Natural killer cell treated with Interleukin-12 subunit alpha and Interleukin-12 subunit beta and Interleukin-15 and Interleukin-18, amount 100 ng/mL, for 72 hours (primary cell): ENCODE measurements at places on chromosomes 6 and 20.

DNA sequence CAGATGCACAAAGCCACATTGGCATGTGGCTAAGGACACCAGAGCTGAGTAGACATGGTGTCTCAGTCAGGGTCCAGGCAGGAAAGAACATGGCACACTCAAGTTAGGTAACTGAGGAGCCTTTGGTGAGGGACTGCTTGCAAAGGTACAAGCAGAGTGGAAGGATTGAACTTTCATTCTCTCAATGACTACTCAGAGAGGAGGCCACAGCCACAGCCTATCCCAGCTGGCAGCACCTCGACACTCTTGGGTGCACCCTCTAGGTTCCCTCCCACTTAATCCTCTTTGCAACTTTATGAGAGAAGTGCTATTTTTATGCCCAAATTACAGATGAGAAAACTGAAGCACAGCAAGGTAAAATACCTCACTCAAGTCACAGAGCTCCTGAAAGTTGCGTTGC is 73.4 kb downstream of the ISM1 start:
- no peak overlapping the region for H3K4me3 ChIP-seq
- DNase-seq, result no peak
- H3K4me1 ChIP-seq, result no peaks in the 10 kb centered on the region
- H3K27ac ChIP-seq, result no peak overlapping the region
- no peaks in the 10 kb centered on the region for H3K36me3 ChIP-seq

GRCh38 chr6:81843302-81843701 is 90.8 kb upstream of the TENT5A start:
- H3K4me1 ChIP-seq, result no peaks in the 10 kb centered on the region
- H3K27ac ChIP-seq, result no peak overlapping the region
- no peaks in the 10 kb centered on the region for H3K36me3 ChIP-seq
- DNase-seq, result no peak

DNA sequence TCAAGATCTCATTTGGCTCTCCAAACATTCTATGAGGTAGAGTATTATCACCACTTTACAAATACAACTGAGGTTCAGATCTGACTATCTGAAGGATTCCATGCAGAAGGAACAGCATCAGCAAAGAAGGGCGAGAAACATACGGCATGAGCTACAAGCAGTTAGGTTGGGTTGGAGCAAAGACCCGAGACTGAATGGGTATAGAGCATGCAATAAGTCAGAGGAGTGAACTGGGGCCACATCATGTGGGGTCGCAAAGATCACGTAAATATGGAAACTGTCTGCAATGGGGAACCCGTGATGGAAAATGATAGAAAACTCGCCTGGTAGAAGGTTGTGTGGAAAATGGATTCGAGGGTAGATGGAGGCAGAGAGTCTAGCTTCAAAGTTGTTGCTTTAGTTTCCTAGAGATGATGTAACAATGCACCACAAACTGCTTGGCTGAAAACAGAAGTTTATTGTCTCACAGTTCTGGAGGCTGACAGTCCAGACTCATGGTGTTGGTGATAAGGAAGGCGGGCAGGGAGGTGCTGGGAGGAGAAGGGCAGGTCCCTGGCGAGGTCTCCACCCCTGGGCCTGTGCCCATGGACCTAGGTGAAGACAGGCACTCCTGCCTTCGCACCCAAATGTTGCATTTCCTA is 44.3 kb upstream of the BCLAF1 start:
- H3K4me3 ChIP-seq, result no peak overlapping the region
- DNase-seq, result no peak
- H3K36me3 ChIP-seq, result no peaks in the 10 kb centered on the region
- no peak overlapping the region for H3K27ac ChIP-seq
- no peaks in the 10 kb centered on the region for H3K4me1 ChIP-seq

DNA sequence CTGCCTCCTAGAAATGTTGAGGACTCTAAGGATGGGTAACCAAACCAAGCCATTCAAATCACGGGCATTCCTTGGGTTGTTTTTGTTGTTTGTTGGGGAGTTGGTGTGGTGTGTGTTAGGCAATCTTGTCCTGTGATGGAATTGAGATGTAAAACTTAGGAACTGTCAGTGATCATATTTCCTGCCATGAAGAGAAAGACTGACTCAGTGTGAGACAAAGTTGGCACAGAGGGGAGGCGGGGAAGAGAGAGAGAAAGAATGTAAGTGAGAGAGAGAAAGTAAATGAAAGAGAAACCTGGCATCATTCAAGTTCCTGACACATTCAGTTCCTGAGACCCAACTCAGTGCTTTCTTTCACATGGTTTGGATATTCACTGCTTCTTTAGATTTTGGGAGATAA is 21.6 kb upstream of the FBXO30 start:
- H3K27me3 ChIP-seq, result no peaks in the 10 kb centered on the region
- H3K4me3 ChIP-seq, result peak overlapping the region; percentile 2
- no peak for DNase-seq
- H3K4me1 ChIP-seq, result peaks cover 7% of the 10 kb centered on the region
- no peak overlapping the region for H3K27ac ChIP-seq

GRCh38 chr20:1998193-1998520 is 4.3 kb upstream of the PDYN start:
- DNase-seq, result no peak
- peaks cover 39% of the 10 kb centered on the region for H3K27me3 ChIP-seq
- no peak overlapping the region for H3K4me3 ChIP-seq
- no peak overlapping the region for H3K27ac ChIP-seq
- H3K36me3 ChIP-seq, result no peaks in the 10 kb centered on the region

DNA sequence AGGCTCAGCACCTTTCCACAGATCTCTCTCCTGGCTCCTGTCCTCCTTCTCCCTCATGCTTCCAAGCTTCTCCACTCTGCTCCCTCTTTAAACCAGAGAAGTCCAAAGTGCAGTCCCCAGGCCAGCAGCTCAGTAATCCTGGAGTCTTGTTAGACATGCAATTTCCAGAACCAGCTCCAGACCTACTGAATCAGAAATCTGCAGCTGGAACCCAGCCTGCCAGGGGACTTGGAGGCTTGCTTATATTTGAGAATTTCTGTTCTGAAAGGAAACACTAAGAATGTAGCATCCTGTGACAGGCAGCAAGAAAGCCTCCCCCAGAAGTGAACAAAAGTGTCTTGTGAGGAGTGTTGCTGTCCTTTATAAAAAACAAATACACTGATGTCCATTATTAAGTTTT is 438.1 kb downstream of the BCKDHB start:
- H3K4me1 ChIP-seq, result peaks cover 6% of the 10 kb centered on the region
- H3K4me3 ChIP-seq, result no peak overlapping the region
- no peaks in the 10 kb centered on the region for H3K36me3 ChIP-seq
- DNase-seq, result no peak
- no peak overlapping the region for H3K27ac ChIP-seq
